Stimulated activated CD4-positive, alpha-beta T cell treated with anti-CD3 and anti-CD28 coated beads, Interleukin-1b, Interleukin-23, amount 100 ng/mL, for 1 hour (primary cell): ENCODE measurements at places on chromosomes 5 and 9.

- no peak for DNase-seq
These were observed 38.9 kb upstream of the TNFSF8 start for GRCh38 chr9:114969269-114969668.

- DNase-seq = no peak
These were observed 106.7 kb downstream of the NXNL2 start for GRCh38 chr9:88641456-88642240.

DNA sequence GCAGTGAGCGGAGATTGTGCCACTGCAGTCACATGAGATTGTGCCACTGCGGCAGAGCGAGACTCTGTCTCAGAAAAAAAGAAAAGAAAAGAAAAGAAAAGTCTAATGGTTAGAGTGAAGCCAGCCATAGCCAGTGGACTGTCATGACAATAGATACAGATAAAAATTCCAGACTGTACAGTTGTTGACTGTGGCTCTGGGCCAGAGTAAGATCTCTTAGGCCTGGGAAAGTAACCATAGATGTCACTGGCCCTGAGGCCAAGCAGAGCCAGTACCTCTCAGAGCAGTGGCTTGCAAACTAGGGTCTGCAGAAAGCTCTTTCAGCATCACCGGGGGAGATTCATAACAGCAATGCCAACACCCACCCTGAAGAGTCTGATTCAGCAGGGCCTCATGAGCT is 44.1 kb upstream of the SUB1 start:
- no peak for DNase-seq

- no peak for DNase-seq
These were observed 32.7 kb downstream of the ZFAND5 start for GRCh38 chr9:72332351-72332750.

- no peak for DNase-seq
These were observed 42.1 kb downstream of the NKD2 start for GRCh38 chr5:1050423-1051365.
